Endodermal cell (in vitro differentiated cells): ENCODE measurements at places on chromosomes 11 and 22. TPM values are rescaled to one million over a fixed set of nuclear protein-coding genes. Genes with fewer than 3 reads are reported as not detected.

Gene PACS1
- total RNA-seq, result 63.2 and 67.0 TPM in 2 replicates

Gene DDI1
- total RNA-seq, result not detected in 2 replicates

Gene CRYBB3
- total RNA-seq, result 0.36 and 0.97 TPM in 2 replicates

DNA sequence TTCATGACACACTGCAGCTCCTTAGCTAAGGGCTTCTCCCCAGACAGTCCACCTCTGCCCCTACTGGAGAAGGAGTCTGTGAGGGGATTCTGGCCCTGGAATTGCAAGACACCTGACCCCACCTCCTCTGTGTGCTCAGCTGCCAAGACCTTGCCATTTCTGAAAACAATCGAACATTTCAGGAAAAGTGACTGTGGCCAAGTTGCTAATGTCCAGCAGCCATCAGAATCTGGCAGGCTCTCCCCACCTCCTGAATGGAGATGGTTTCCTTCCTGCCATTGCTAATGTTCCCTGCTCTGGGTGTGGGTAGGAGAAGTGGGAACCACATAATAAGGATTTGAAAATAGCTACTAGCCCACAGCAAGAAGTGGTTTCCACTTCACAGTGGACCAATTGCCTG is 127.2 kb upstream of the ALX4 start:
- peak; percentile 45 for DNase-seq

- DNase-seq, result no peak
Measured at GRCh38 chr11:69252490-69252837, 41.5 kb upstream of the MYEOV start.

GRCh38 chr22:44363013-44363979 is 50.5 kb upstream of the SHISAL1 start:
- peak; percentile 43 for DNase-seq
